Stimulated activated naive CD8-positive, alpha-beta T cell treated with anti-CD3 and anti-CD28 coated beads, Interleukin-15, Interleukin-2, amounts not matched to agents 100 U/mL and 50 U/mL, for 24 hours (primary cell): ENCODE measurements at places on chromosomes 1 and 21.

GRCh38 chr1:23044035-23044434 lies 24.8 kb downstream of the KDM1A start:
- DNase-seq, result no peak

DNA sequence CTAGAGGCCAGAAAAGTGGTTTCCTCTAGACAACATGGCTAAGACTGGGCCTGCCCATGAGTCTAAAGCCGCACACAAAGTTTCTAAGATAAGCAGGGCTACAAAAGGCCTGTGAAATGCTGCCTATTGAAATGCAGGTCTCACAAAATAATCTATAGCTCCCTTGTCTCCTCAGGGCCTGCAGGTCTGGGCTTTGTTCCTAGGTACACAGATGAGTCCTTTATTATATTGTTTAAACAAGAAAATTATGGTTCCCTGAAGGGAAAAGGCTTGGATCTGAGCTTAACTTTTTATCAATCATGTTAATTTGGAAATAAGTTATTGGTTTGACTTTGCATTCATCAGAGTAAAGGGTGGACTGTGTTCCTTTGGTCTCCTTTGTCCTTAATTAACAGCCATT lies 413.4 kb upstream of the BEND5 start:
- no peak for DNase-seq

DNA sequence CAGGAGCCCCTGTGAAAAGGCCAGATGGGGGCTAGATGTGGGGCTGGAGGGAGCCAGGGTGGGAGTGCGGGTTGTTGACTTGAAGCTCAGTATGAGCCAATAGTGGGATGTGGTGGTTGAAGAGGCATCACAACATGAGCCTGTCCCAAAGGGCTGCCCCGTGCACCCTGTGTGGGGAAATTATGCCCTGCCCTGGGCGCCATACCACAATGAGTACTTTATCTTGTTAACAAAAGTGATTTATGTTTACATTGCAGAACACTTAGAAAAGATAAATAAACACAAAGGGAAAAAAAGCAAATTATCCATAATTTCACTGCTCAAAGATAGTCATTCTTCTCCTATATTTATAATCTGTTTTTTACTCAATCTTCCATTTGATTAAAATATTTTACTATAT lies 1.6 kb upstream of the NFASC start:
- DNase-seq, result no peak

GRCh38 chr1:198102454-198102827 lies 54.4 kb upstream of the NEK7 start:
- no peak for DNase-seq

DNA sequence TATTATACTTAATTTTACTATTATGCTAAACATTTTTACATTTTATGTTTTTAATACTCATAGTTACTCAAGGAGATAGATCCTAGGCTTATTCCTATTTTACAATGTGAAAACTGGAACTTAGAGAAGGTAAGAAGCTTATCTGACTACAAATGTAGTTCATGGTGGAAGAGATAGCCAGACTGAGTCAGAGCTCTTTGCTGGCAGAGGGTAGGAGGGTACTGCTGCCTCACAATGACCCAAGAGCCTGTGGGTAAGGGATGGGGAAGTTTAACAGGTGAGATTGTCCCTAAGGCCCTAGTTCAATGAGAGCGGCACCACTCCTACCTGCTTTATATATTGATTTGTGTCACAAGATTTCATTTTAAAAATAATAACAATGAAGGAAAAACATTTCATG lies 34.1 kb upstream of the NEK7 start:
- no peak for DNase-seq

DNA sequence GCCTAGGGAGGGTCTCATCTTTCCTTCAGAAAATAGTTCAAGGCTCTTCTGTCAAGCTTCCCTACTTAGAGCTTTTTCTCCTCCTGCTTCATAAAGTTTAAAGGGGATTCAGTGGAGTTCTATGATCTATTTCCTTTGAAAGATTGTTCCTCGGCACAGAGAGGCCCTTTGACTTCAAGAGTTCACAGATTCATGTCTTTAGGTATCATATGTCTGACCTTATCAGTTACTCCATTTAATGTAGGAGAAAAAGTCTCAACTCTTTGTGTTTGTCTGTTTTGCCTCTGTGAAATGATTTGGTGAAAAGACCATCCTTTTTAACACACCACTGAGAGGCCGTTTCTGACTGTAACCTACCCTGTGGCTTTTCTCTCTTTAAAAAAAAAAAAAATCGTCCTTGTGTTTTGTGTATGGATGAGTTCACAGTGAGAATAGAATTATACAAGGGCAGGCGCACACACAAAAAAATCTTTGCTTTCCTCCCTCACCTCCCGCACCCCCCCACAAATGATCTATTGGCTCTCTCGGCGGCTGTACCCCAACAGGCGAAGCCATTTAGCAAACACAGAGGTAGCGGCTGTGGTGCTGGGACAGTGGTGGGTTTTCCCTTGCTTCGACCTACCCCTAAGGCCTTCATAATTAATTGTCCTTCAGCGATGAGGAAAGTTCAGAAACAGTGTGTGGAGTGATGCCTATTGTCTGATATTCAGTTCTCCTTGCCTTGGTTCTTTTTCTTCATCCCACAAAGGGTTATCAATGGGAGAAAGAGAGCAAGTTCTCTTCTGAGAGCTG lies 29.6 kb downstream of the PROX1 start:
- no peak for DNase-seq

DNA sequence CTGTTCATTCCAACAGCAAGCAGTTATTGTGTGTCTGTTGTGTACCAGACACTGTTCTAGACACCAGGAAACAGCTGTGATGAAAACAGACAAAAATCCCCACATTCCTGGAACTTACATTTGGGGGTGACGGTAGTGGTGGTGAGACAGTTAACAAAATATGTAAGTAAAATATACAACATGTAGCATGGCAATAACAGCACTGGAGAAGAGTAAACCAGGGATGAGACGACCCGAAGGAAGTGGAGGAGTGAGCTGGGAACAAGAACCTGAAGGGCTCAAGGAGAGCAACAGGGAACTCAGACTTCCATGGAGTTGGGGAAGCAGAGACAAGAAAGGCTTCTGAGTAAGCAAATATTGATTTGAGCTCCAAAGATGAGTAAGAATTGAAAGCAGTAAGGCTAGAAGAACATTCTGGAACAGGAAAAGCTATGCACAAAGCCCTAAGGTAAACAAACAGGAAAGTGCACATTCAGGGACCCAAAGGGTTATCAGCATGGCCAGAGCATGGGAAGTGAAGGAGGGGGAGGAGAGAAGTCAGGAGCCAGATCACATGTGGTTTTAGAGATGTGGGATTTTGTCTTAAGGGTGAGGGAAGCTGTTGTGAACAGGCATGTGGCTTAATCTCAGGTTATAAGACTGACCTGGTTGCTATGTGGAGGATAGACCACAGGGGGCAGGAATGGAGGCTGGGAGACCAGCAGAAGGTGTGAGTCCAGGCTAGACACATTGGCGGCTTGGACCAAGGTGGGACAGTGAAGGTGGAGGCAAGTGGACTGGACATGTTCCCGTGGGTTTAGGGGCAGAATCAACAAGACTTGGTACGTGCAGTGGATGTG lies 7.3 kb downstream of the CSF1 start:
- no peak for DNase-seq

DNA sequence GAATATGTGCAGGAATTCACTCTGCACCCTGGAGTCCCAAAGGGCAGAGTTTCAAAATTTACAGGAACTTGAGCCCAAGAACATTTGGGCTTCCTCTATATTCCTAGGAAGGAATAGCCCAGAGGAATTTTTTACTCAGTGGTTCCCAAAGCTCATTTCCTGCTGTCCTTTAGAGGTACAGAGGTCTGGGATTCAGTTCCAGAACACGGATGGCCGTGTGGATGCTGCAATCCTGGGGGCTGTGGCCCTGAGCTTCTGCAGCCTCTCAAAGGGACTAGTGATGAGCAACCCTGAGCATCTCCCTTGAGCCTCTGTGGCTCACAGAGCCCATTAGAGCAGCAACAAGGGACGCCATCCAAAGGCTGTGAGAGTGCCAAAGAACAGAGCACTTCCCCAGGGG lies 10.1 kb upstream of the RHOU start:
- no peak for DNase-seq

GRCh38 chr1:84851839-84852238 lies 41.2 kb downstream of the LPAR3 start:
- no peak for DNase-seq

- no peak for DNase-seq
These were observed 52.3 kb downstream of the RAP1A start for GRCh38 chr1:111671852-111672251.
